ENCODE measurements at places on chromosomes 7 and 10.

GRCh38 chr10:102405108-102405571 is 9.6 kb downstream of the NFKB2 start:
- DNase-seq, result no peak

DNA sequence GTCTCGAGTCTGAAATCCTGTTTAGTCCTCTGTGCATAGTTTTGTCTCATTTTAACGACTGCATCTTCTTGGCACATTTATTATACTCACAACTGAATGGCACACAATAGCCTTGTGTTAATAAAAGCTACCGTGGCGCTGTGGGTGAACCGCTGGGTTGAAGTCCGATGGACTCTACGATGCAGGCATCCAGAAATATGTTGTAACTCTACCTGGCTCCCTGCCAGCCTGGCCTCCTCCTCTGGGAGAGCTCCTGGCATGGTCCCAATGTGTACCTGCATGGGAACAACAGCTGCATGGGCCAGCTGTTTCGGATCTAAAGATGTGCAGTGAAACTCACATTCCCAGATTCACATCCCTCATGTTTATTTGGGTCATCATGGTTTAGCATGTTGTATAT is 3.7 kb upstream of the DPYSL4 start:
- no peak for DNase-seq

DNA sequence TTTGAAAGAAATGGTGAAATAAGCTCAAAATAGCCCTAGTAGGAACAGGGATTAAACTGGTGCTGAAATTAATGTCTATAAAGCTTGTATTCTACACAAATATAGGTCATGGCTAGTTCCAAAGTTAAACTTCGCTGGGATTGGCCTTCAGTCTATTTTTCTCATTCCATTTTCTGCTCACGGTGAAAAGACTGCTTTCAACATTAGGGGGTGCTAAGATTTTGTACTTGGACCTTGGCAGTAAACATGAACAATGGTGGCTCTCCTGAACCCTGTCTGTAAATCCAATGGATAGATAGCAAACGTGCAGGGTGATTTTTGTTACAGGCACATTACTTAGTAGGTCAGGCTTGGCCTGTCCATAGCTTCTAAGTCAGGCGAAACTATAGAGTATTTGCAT is 36.0 kb upstream of the RSU1 start:
- DNase-seq, result no peak

GRCh38 chr10:118444069-118444468 is 101.9 kb upstream of the FAM204A start:
- DNase-seq, result no peak

GRCh38 chr10:24911029-24911428 is 41.4 kb downstream of the PRTFDC1 start:
- DNase-seq, result no peak

GRCh38 chr7:3254718-3255117 is 46.3 kb upstream of the SDK1 start:
- no peak for DNase-seq

- DNase-seq, result no peak
Measured at GRCh38 chr7:56291-56913, 136.0 kb upstream of the FAM20C start.

- DNase-seq, result no peak
Measured at GRCh38 chr10:93992400-93993030, 1.2 kb upstream of the PLCE1 start.

DNA sequence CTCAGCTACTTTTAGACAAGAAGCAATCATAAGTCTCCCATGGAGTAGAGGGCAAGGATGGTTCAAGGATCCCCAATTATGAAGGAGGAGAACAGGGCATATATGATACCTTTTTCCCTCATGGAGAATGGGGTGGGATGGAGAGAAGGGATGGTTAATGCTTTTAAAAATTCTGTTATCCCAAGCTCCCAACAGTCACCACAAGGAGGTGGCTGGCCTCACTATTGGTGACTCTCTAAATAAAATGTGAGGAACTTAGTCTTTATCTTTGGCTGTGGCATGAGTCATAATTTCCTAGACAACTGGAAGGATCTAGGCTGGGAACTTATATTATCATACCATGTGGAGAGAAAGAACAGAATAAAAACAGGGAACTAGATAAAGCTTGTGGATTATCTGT is 297.0 kb downstream of the PHTF2 start:
- no peak for DNase-seq

DNA sequence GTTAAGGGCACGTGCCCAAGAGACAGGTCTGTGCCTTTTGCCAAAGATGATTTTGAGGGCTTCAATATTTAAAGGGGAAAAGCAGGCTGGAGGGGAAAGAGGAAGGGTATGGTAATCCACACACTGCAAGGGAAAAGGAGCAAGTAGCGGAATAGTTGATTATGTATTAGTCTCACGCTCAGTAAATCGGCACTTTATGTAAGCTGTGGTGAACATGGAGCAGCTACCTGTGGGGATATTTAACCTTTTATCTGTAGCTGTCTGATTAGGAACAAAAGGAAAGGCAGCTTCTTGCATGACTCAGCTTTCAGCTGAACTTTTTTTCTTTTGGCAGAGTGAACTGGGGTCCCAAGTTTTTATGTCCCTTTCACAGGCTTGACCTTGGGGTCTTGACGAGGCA is 123.4 kb downstream of the COL13A1 start:
- no peak for DNase-seq

GRCh38 chr10:33883881-33884280 is 549.4 kb upstream of the NRP1 start:
- no peak for DNase-seq

DNA sequence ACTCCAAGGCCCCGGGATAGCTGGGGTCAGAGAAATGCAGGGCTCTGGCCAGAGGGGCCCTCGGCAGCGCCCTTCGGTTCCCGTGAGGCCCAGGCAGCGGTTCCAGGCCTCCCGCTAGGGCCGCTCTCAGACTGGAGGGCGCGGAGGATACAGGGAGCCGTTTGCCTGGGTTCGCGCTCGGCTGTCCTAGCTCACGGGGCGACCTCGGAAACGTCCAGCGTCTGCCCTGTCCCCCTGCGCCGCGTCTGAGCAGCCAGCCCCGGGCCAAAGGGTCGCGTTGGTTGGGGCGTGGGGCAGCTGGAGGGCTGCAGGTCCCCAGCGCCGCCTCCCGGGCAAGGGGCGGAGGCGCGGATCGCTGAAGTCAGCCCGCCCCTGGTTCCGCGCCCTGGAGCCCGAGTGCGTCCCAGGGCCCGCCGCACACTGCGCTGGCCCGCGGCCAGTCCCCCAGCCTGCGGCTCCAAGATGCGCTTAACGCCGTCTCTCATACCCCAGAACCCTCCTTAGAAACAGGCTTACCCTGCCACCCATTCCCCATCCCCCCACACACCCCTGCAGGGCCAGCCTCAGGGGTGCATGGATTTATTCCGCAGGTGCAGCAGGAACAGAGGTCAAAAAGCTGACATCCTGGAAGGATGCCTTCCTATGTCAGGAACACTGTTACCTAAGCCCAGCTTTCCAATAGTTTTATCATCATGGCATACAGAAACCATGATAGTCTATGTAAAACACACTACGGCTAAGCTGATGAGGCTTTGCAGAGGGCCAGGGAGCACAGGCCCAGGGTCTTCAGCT is 22.1 kb upstream of the OPN4 start:
- no peak for DNase-seq

- no peak for DNase-seq
Measured at GRCh38 chr7:87960239-87960638, 26.2 kb downstream of the ADAM22 start.

DNA sequence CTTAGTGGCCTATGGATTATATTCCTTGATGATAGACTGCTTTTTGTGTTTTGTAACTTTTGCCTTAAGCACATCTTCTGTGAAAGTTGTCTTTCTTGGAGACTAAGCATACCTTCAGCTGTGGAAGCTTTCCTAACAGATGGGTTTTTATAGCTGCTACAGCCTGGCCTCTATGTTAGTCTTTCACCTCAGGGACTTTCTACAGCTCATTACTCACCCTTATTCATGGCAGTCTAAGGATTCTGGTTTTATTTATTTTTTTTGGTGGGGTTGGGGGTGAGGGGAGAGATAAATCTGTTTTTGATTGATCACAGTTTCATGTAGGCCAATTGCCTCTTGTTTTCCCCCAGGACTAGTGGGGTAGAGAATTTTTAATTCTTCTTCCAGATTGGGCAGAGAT is 219.9 kb downstream of the DKK1 start:
- DNase-seq, result no peak

GRCh38 chr7:11077816-11078215 is 104.1 kb downstream of the PHF14 start:
- no peak for DNase-seq

DNA sequence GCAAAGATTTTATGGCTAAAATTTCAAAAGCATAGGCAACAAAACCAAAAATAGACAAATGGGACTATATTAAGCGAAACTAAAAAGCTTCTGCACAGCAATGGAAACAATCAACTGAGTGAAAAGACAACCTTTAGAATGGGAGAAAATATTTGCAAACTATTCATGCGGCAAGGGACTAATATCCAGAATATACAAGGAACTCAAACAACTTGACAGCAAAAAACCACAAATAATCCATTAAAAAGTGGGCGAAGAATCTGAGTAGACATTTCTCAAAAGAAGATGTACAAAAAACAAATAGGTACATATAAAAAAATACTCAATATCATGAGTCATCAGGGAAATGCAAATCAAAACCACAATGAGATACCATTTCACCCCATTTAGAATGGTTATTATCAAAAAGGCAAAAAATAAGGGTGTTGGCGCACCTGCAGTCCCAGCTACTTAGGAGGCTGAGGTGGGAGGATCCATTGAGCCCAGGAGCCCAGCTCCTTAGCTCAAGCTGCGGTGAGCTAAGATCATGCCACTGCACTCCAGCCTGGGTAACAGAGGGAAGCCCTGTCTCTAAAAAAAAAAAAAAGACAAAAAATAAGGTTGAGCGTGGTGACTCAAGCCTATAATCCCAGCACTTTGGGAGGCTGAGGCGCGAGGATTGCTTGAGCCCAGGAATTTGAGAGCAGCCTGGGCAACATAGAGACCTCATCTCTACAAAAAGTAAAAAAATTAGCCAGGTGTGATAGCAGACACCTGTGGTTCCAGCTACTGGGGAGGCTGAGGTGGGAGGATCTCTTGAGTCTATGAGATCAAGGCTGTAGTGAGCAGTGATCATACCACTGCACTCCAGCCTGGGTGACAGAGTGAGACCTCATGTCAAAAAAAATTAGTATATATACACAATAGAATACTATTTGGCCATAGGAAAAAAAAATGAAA is 4.2 kb upstream of the CCM2 start:
- no peak for DNase-seq

- no peak for DNase-seq
Measured at GRCh38 chr7:157689269-157690057, 352.7 kb downstream of the DNAJB6 start.

DNA sequence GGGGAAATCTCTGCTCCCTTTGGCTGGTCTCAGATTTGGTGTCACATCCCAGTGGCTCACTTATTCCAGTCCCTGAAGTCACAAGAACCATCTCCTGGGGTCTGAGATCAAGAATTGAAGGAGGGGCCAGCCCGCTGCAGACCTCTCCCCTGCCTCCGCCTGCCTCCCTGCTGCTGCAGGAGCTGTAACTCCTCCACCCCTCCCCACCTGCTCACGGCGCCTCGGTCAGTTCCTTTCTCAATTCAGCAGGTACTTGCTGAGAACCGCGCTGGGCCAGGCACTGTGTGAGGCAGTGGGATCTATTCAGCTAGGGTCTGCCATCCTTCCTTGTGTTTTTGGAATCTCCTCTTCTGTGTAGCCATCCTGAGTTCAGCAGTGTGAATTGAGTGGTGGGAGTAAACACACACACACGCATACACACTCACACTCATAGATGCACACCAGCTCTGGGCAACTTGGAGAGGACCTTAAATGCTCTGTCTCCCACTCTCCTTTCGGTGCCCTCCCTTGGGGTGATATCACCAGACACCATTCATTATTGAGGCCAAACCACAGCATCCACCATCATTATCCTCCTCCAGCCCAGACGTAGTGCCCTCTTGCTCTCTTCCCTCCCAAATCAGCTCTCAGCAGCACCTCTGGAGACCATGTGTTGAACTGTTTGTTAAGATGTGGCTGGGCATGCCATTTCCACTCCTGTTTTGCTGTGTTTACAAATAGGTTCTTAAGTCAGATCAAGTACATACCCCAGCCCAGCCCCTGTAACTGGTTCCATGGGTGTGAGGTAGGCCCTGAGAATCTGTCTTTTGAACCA is 22.0 kb upstream of the ANKRD2 start:
- DNase-seq, result no peak

DNA sequence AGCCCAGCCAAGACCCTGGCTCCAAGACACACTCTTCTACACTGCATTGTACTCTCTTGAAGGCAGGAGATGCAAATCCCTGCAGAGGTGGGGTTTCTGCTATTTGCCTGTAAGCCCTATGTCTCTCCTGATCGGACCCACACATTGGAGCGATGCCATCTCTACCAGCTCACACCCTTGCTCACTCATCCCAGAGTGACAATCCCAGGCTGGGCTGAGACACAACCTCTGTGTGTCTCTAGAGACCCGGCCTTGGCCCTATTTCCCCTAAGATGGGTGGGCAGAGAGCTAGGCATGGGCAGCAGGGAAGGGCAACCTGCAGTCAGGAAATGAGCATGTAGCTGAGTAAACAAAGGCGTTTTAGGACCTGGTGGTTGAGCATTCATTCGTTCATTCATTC is 25.6 kb downstream of the CCDC3 start:
- no peak for DNase-seq

- DNase-seq, result no peak
Measured at GRCh38 chr7:81618396-81619014, 151.3 kb downstream of the HGF start.

- no peak for DNase-seq
Measured at GRCh38 chr10:99630433-99630832, 10.2 kb upstream of the SLC25A28 start.

DNA sequence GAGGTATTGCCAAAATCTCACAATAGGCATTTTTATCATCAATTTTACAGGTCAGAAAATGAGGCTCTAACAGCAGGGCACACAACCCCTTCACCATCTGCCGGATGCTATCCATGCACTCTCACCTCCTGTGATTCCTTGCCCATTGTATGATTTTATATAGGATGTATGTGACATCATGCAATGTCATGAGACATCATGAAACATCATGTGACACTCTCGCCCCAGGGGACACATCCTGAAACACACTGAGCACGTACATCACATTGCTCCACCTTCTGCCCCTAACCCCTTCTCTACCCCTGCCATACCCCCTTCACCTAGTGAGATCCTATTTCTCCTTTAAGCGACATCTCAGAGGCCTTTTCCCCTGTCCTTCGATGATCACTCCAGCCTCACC is 189.4 kb downstream of the FRMD4A start:
- no peak for DNase-seq

- DNase-seq, result no peak
Measured at GRCh38 chr7:75762350-75762917, 9.6 kb downstream of the CCL26 start.
